Astrocyte (in vitro differentiated cells and primary cell): ENCODE measurements at places on chromosomes 1 and 21.
A peak's percentile ranks its signal among the peaks of the same experiment; 100 is the strongest.

DNA sequence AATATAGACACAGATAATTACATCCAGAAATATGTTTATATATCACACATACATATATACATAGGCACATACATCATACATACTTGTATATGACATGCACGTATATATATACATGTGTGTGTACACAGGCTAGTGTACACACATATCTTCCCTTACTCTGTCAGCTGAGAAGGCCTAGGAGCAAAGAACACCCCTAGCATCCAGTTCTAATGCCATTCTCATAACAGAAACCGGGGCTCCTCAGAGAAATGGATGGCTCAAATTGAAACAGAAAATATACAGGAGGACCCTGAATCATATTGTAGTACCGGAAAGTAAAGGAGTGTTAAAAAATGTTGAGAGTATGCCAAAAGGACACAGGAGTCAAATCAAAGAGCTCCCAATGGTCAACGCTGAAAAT is 19.7 kb upstream of the HYI start:
- no peak for DNase-seq

- DNase-seq, result peak; percentile 63
These were observed 34.2 kb upstream of the ABCD3 start for GRCh38 chr1:94383966-94384408.

DNA sequence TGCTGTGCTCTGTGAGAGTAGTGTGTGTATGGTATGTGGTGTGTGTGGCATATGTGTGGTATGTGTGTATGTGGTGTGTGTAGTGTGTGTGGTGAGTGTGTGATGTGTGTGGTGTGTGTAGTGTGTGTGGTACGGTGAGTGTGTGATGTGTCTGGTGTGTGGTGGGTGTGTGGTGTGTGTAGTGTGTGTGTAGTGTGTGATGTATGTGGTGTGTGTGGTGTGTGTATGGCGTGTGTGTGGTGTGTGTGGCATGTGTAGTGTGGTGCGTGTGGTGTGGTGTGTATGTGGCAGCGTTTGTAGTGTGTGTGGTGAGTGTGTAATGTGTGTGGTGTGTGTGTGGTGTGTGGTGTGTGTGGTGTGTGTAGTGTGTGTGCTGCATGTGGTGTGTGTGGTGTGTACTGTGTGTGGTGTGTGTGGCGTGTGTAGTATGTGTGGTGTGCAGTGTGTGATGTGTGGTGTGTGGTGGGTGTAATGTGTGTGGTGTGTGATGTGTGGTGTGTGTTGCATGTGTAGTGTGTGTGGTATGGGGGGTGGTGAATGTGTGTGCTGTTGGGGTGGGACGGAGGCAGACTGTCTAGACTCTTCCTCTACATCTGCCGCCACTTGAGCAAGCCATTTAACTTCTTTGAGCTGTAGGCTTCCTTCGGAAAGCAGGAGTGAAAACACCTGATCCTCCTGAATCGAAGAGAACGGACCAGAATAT is 33.5 kb downstream of the GPA33 start:
- no peak for DNase-seq

- DNase-seq, result no peak
These were observed 11.6 kb downstream of the MED18 start for GRCh38 chr1:28340221-28340974.

GRCh38 chr1:169892176-169892926 is 1.3 kb downstream of the SCYL3 start:
- DNase-seq, result no peak

- DNase-seq, result no peak
These were observed 188.1 kb upstream of the KIAA0040 start for GRCh38 chr1:175380521-175381300.

- no peak for DNase-seq
These were observed at the start of gene HMGCS2 for GRCh38 chr1:119768778-119769177. Gene HMGCS2, minus strand, starts transcription at chr1:119768905. Its CDS starts 61 bp downstream, at chr1:119768844.

DNA sequence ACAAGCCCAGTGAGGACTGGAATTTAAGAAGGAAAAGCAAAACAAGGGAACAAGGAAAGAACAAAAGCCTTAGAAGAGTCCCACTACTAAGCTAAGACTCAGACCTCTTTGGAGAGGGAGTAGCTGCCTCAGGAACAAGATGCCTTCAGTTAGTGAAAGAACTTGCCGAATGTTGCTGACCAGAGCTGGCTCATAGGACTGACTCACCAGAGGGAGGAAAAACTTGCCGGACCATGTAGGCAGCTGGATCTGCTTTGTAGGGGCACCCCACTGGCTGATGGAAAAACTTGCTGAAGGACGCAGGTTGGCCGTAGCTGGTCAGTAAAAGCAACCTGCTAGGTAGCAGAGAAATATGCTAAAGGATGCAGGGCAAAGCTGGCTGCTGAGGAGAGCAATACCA is 15.3 kb upstream of the ZSWIM5 start:
- peak; percentile 37 for DNase-seq

DNA sequence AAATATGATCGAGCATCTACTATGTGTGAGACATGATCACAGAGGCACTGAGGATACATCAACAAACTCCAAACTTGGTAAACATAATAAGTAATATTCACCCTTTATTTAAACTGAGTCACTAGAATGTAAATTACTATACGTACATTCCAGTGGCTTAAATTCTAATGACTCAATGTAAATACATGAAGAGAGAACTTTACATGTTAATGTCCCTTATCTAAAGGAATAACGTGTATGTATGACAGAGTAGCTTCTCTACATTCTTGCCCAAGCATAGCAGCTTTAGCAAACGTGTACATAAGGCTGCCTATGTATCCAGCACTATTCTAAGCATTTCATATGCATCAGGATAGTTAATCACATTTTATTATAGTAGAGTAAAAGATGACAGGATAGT is 111.8 kb upstream of the CYYR1 start:
- DNase-seq, result no peak

GRCh38 chr21:28333578-28334075 is 659.0 kb downstream of the LTN1 start:
- DNase-seq, result peak; percentile 44

GRCh38 chr1:62274496-62275485 is 44.4 kb downstream of the KANK4 start:
- DNase-seq, result no peak

- DNase-seq, result no peak
These were observed 16.8 kb upstream of the FAM131C start for GRCh38 chr1:16090076-16090826.

GRCh38 chr1:196590959-196591358 is 17.3 kb downstream of the KCNT2 start:
- DNase-seq, result no peak

DNA sequence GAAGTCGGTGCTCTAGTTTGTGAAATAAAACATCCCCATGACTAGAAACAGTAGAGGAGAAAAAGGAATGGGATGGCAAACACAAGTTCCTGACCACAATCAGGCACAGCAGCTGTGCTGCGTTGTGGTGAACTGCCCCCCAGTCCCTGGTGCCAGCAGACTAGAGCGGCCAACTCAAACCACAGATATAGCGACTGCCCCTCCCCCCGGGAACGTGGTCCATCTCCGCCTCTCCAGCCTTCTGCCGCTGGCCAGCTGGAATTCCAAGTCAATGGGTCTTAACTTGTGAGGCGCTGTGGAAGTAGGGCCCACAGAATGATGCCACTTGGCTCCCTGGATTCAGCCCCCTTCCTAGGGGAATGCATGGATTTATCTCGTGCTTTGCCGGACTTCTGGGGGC is 41.6 kb upstream of the ZNF678 start:
- DNase-seq, result no peak
